ENCODE measurements at places on chromosomes 7 and 10. TPM values are rescaled to one million over a fixed set of nuclear protein-coding genes. Genes with fewer than 3 reads are reported as not detected.

DNA sequence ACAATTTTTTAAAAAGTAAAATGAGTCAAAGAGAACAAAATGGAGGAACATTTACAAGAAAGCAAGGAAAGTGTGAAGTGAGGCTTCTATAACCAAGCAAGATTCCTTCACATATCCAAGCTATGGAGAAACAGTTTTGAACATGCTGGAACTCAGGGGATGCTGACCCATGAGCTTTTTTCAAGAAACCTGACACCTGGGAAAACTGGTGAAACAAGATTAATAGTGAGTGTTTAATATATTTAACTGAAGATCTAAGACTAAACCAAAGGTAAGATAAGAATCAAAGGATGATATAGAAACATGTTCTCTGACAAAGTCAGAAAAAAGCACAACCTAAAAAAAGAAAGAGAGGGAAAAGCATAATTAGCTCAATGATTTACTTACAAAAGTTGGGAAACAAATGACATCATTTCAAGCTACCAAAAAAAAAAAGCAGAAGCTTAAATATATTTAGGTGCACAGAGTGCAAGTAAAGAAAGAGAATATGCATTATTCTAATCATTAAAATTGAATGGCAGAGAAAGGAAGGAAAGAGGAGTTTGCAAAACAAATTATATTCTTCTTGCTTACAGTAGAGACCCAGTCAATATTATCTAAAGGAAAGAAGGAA is 24.9 kb downstream of the C7orf25 start:
- H3K27ac ChIP-seq = no peak overlapping the region
- no peak for DNase-seq
- no peaks in the 10 kb centered on the region for H3K36me3 ChIP-seq

DNA sequence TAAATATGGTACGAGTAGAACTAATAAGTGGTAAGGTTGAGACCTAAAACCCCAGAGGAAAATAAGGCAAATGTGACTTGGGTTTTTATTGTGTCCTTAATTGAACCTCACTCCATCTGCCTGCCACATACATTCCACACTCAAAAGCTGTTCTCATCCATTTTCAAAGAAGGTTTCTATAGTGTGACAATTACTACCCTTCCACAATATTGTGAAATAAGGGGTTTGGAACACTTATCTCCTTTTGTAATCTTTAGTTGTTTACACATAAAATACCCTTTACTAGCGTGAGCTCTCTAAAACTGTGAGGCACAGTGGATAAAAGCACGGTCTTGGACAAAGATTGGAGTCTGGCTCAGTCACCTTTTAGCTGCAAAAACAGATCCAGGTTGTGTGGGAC is 166.6 kb downstream of the THSD7A start:
- H3K27ac ChIP-seq = no peak overlapping the region
- no peak overlapping the region for H3K4me3 ChIP-seq
- no peaks in the 10 kb centered on the region for H3K4me1 ChIP-seq
- no peak for DNase-seq

- no peak overlapping the region for H3K27ac ChIP-seq
- no peaks in the 10 kb centered on the region for H3K36me3 ChIP-seq
- no peaks in the 10 kb centered on the region for H3K4me1 ChIP-seq
- H3K4me3 ChIP-seq = no peak overlapping the region
- no peaks in the 10 kb centered on the region for H3K27me3 ChIP-seq
These were observed 27.7 kb downstream of the SLC29A3 start for GRCh38 chr10:71346731-71347130.

DNA sequence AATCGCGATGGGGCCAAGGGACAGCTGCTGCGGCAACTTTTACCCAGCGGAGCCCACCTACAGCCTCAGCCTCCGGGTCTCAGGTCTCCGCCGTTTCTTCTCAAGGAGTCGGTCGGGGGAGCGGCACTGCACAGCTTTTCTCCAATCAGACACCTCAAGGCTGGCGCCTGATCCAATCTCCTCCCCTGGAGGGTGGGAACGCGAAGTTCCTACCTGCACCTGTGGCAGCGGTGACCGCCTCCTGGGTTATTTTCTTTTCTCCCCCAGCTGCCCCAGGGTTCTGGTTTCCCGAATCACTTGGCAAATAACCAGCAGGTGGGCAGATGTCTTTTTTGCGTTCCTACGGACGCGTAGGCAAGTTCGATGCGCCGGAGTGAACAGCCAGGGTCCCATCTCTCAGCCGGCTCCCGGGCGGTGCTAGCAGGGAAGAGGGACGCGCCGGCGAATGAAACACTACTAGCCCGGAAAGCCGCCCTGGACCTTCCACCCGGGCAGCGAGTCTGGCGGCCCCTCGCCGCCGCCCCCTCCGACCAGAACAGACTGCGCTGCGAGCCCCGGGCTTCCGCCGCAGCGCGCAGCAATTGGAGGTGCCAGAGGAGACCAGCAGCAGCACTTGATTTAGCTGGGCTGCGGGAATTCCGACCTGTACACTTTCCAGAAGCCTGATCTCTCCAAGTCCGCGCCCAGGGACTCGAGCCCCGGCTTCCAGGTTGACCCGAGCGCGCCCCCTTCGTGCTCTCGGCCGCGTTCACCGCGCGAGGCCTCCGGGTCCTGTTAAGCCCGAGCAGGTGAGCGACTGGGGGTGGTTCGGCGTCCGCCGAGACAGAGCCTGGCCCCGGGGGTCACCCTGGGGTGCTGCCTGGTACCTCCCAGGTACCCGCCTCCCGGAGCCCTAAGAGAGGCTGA is at the start of gene PRR15:
Gene PRR15 (plus strand): TSS at position 246 of the 906 bp plus-strand sequence. CDS start 2,495 bp downstream, outside the sequence.
- H3K4me1 ChIP-seq = peaks cover 37% of the 10 kb centered on the region
- no peak for DNase-seq
- no peak within 1 kb of the TSS for H3K27ac ChIP-seq
- H3K36me3 ChIP-seq = no peaks in the 10 kb centered on the region
- H3K27me3 ChIP-seq = no peaks in the 10 kb centered on the region

Gene NUTM2A
- 0.98 TPM for total RNA-seq

Data from vagina (tissue), 2 donors.